Left hindlimb (tissue), 1 donor: ENCODE measurements at places on chromosomes 13 and 19.
A peak's percentile ranks its signal among the peaks of the same experiment; 100 is the strongest.

DNA sequence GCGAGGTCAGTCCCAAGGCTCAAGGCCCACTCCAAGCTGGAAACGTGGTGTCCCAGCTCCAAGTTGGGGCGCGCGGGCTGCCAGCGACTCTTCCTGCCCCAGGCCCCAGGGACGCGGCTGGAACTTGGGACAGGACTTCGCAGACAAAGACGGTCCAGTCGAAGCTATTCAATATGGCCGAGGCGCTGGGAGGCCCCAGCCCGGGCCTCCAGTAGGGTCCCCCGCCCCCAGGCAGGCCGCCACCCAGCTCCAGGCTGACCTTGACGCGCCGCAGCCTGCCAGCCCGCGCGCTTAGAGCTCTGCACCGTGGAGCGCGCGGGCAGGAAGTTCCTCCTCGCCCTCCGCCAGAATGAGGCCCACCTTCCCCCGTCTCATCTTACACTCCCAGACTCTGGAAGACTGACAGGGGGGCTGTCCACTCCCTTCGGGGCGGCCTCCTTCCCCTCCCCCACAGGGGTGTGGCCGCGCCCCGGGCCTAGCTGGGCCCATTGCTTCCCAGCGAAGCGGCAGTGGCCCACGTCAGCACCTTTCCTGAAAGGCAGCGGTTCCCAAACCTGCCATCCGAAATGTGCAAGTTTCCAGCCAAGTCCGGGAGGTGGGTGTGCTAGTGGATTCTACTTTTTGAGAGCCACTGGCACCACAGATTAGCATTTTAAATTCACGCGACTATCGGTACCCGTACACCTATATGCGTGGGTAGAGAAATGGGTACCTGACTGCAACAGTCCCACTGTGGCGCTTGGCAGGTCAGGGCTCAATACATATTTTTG lies at the start of gene CCDC8:
Gene CCDC8, minus strand, starts transcription at position 303 of the 770 bp plus-strand sequence. CDS start 754 bp downstream, outside the sequence.
- peak; percentile 98 for DNase-seq

DNA sequence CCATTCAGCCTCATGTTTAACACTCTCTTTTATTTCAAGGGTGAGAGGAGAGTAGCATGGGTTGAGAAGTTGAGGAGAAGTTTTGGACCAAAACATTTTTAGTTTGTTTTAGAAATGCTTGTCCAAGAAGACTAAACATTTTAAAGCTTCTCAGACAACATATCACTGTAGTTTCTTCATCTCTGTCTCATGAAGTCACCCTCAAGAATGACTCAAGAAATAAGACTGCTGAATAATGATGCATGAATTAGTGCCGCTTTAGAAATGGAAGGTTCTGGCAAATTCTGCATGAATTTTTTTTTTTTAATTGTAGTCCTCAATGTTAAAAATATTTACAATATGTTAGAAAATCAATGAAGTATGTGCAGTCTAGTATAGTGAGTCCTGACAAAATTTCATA lies 422.7 kb upstream of the ARGLU1 start:
- no peak for DNase-seq

GRCh38 chr19:19280561-19280960 lies 7.5 kb upstream of the TM6SF2 start:
- no peak for DNase-seq

DNA sequence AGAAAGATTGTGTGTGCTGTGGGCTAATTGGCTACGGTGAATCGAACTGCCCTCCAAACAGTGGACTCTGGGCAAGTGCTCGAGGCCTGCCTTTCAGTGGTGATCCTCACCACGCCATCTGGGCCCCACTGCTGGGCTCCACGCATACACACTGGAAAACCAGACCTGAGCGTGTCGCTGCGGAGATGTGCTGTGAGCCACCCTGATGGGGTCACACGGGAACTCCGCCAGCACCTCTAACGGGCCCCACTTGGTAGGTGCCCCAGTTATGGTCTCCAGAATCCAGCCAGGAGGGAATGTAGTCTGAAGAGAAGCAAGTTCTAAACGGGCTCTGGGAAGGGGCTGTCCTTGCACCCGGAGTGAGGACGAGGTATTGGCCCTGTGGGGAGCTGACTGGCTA lies 39.3 kb downstream of the C13orf46 start:
- no peak for DNase-seq

- DNase-seq: no peak
Observed at GRCh38 chr13:91721413-91721812, 323.0 kb downstream of the GPC5 start.
